ENCODE measurements at places on chromosomes 6 and 20.
A peak's percentile ranks its signal among the peaks of the same experiment; 100 is the strongest.

DNA sequence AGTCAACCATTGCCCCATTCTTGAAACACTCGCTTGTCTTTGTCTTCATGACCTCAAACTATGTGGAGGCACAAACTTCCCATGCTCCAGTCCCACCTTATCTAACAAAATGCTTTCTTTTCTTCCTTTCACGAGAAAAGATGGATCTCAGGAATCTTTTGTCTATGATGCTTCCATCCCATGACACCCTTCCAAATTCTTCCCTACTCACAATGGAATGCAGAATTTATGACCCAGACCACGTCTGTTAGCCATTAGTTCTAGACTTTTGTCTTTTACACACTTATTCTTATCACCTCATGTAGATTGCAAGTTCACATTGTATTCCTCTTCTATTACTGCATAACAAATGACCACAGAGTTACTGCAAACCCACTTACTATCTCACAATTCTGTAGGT lies 24.2 kb upstream of the LAMP5 start:
- DNase-seq = no peak

GRCh38 chr20:17624070-17624469 lies 54.2 kb downstream of the DSTN start:
- DNase-seq = no peak

- peak; percentile 2 for DNase-seq
Observed at GRCh38 chr20:42179768-42180167, 561.6 kb upstream of the CHD6 start.

DNA sequence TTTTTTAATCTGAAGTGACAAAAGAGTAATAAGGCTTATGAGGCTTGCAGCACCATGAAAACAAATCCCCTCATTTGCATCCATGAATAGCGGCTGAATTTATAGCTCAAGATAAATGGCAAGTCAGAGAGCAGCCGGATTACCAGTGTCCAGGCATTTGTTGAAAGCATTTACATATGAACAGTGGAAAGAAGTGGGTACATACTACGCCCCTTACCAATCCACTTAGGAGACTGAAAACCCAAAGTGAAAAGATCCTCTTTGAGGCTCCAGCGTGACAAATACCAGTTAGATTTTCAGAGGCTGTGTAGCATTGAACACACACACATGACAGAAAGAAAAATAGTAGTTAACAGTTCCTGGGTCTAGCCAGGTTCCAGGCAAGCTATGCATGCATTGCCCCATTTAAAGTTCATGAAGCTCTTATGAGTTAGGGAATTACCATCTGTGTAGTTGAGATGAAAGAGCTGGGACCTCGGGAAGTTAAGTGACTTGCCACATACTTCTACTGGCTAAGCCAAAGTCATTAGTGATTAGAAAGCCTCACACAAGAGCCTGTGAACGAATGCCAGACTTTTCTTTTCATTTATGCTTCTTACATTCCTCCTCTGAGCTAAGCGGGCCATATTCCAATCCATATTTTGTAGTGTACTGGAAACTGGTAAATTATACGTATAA lies 28.3 kb upstream of the NHSL1 start:
- DNase-seq = no peak

- DNase-seq = no peak
Observed at GRCh38 chr20:45985573-45985972, 13.6 kb upstream of the ZNF335 start.

DNA sequence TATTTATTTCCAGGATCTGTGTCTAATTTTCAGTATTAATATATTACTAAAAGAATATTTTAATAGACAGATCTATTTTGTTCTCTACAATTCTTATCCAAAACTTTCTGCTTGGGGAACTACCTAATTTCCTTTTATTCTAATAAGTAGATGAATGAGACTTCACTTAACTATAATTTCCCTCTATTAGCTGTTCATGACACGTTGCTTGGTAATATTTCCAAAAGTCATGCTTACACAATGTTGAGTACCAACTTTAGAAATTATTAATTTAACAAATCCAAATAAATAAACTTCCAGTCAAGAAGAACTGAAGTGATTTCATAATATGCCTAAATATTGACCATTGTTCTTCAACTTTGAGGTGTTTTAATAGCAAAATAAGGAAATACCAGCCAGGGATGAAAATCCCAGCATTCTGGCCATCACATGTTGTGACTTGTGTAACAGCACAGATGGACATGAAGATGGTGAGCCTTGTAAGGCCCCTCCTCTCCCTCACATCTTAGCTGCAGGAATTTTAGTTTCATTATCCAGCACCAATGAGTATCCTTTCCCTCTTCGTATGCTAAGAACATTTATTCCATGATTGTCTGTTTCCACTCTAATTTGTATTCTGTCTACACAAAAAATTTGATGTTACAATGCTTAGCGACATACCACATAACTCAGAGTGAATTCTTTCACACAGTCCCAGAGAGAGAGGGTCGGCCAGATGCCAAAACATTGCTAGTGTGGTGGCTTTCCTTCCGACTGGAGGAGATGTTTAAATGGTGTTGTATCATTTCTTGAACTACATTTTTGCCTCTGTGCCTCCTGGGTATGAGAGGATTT lies 137.5 kb downstream of the FOXA2 start:
- no peak for DNase-seq

DNA sequence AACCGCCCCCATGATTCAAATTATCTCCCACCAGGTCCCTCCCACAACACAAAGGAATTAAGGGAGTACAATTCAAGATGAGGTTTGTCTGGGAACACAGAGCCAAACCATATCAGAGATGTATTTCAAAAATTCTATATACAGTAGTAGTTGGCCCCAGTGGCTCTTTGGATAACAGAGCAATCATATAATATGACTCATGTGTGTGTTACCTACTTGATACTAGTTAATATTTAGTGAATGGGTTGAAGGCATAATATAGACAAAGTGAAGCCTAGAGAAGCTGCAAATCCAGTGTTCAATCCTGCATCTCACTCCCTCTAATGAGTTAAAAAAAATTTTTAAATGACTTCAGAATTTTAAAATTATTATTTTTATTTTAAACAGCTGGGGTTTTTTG lies 43.2 kb downstream of the KAT14 start:
- DNase-seq = no peak

GRCh38 chr6:13810688-13811446 lies 3.5 kb downstream of the MCUR1 start:
- DNase-seq = no peak

DNA sequence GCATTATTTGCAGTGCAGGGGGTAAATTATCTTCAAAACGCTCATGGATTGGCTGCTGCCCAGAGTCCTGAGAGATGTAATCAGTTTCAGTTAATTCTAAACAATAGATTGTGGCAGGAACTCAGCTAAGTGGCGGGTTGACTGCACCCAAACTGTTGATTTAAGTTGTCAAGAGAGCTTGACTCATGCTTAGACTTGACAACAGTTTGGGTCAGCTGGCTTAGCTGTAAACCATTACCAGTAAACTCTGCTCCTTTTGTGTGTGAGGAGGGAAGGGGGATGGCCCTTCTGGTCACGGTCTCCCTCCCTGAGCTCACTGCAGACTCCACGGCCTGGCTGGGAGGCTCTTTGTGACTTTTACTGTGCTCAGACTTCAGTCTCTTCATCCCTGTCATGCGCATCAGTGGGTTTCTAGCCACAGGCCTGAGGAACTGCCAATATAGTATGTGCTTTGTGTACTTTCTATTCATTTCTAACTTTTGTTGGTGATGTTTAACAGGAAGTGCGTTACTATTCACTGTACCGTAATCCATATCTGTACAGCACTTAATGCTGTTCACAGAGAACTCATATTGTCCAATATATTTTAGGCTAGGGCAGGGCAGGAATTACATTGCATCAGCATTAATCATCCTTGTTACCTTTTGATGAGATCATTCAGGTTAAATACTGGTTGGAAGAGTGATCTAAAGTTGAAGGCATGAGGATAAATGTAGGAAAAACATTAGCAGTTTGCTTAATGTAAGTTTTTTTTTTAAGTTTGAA lies 488.3 kb downstream of the CDKAL1 start:
- DNase-seq = peak; percentile 83

GRCh38 chr20:43923322-43923721 lies 8.7 kb downstream of the TOX2 start:
- no peak for DNase-seq

DNA sequence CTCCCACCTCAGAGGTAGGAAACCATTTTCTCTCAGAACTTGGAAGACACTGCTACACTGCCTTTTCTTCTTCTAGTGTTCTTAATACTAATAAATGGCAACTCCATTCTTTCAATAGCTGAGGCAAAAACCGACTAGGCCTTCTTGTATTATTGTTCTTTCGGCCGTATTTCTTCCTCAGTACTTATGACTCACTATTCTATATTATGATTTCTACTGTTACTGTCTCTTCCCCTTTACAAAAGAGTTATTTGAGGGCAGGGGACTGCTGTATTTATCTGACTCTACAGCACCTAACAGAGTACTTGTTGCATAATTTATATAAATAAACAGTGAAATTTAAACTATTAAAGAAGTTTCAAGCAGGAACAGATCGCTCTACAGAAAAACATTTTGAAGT lies 3.1 kb downstream of the DNAAF9 start:
- no peak for DNase-seq

DNA sequence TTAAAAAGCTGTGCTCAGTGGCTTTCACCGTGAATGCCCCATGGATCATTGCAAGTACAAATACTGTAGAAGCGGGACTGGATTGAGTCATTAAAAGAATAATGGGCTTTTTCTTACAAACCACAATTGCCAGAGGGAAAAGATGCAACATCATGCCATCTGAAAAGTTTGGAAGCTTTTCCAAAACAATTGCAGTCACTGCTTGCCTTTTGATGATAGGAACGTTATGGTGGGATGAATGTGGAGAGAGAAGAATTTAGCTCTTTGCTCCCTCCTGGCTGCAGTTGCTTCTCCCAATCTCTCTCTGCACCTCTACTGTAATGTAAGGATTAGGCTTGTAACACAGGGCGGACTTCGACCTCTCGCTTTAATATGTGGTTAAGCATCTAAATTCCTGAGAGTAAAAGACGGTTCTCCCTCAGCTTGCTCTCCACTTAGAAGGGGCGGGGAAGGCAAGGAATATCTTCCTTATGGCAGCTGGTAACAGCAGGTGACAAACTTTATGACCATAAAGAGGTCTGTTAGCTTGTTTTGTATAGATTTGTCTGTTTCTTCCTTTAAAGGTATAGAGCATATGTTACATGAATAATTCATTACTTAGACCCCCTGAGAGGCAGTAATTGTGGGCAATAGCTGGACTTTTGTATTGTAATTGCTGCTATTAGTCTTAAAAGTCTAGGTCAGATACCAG lies 376.1 kb downstream of the UTRN start:
- peak; percentile 86 for DNase-seq

DNA sequence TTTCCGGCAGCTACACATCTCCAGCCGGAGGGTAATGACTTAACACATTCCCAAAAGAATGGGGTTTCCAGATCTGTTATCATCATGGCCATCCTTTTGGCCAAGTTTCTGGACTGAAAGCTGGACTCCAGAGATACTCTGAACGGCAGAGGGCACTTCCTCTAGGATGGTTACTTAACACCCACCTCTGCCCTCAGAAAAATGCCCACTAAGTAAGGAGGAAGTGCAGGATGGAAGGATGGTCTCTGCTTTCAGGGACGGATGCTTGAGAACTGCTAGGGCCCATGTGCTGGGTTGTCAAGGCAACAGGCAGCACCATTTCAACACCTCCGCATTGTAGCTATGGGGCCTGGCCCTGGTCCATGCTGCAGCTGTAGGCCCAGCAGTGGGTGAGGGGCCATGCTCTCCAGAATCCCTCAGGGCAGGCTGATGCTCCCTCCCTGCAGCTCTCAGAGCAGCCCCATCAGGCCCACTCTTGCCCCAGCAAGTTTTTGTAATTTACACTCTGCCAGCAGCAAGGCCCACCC lies 16.5 kb upstream of the TGM3 start:
- DNase-seq = no peak

GRCh38 chr6:48542191-48542590 lies 431.2 kb upstream of the PTCHD4 start:
- DNase-seq = no peak

- no peak for DNase-seq
Observed at GRCh38 chr20:59663513-59664060, 59.2 kb downstream of the PHACTR3 start.

- DNase-seq = no peak
Observed at GRCh38 chr6:95601133-95601532, 23.8 kb downstream of the MANEA start.

- no peak for DNase-seq
Observed at GRCh38 chr20:21836346-21836745, 130.9 kb downstream of the PAX1 start.

DNA sequence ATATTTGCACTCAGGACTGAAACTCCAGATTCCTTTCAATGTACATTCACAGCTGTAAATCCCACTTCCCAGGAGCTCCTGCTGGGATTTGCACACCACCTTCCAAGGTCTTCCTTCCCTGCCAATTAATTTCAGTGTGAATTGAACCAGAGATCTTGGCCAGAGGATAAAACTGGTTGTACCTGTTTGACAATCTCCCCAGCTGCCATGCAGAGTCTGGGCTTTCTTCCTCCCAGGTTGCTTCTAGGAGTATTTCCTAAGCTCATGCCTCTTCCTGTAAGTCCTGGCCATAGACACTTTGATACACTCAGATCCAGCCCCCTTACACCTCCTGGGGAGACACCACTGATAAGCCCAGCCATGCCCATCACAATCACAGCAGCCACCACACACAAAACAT lies 15.6 kb downstream of the MAFB start:
- DNase-seq = no peak

DNA sequence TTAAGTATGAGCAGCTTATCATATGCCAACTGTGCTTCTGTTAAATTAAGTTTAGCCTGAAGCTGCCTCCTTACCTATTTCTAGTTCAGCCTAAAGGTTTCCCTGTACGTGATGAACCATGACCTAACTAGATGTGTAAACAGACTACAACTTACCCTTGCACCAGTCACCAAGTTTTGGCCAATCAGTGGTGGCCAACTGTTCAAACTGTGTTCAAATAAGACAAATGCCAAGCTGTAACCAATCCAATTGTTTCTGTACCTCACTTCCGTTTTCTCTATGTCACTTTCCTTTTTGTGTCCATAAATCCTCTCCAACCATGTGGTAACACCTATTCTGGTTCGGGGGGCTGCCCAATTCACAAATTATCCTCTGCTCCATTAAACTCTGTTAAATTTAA lies 6.0 kb upstream of the SLC2A10 start:
- no peak for DNase-seq

DNA sequence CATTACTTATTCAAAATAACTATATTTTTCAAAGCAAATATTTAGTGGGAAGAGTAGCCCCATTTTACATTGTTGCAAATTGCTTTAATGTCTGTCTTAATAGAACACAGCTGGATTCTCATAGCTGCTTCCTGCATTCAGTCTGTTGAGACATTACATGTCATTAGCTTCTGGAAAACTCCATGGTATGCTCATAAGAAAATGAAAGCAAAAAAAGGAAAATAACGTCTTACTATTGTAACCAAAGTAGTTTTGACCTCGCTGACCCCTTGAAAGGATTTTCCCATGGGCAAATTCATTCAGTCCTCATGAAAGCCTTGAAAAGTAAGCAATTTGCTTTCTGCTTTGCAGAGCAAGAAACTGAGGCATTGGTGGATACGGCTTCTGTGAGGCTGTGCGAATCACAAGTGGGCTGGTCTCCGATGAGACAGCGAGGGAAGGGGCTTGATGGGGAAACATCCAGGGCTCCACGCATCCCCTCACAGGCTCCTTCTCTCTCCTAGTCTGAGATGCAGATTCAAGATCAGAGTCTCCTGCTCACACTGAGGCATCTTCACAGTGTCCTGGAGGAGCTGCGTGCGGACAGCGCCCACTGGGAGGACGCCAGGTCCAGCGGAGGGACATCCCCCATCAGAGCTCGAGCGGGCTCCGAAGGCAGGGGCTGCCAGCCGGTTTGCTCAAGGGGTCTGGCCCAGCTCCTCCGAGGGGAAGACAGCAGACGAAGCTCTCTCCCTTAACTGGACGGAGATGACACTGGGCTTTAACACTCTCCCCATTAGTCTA lies 3.3 kb downstream of the C20orf202 start:
- DNase-seq = no peak
